ENCODE measurements at places on chromosomes 7 and 10. TPM values are rescaled to one million over a fixed set of nuclear protein-coding genes. Genes with fewer than 3 reads are reported as not detected.

- no peak for DNase-seq
Observed at GRCh38 chr7:15043931-15044330, 141.4 kb upstream of the DGKB start.

The KAZALD1 gene
- polyA plus RNA-seq = 11.6 TPM

DNA sequence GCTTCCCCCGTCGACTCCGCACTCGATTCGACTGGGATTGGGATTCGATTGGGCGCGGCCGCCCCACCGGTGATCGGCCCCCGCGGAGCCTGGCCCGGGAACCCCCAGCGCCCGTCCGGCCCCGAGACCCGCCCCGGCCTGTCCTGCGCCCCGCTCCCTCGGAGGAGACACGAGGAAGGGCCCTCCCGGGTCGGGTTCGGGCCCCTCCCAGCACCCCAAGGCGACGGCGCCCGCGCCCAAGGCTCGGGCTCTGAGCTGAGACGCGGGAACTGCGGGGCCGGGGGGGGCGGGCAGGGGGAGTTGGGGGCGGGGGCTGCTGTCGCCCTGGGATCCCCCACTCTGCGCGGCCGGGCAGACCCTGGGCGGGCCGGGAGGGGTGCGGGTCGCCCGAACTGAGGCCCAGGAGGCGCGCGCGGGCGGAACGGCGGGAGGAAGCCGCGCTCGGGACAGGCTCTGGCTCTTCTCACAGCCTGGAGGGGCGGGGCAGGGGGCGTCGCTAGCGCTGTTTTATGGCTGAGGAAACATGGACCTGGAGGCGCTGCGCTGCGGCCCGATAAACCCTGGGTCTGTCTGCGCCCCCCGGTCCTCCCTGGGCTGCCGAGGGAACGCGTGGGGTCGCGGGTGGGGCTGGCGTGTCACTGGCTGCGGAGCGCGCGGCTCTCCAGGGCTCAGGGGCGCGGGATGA, 1.7 kb upstream of the NKX6-2 start:
- DNase-seq = no peak

- no peak for DNase-seq
Observed at GRCh38 chr10:53903756-53904155, 897.3 kb downstream of the PCDH15 start.

- peak; percentile 96 for DNase-seq
Observed at GRCh38 chr7:102395873-102396709, at the start of gene PRKRIP1. Gene PRKRIP1, plus strand, starts transcription at chr7:102396363. Its CDS starts 49 bp downstream, at chr7:102396412.

The NAPEPLD gene
- polyA plus RNA-seq = 4.4 TPM

DNA sequence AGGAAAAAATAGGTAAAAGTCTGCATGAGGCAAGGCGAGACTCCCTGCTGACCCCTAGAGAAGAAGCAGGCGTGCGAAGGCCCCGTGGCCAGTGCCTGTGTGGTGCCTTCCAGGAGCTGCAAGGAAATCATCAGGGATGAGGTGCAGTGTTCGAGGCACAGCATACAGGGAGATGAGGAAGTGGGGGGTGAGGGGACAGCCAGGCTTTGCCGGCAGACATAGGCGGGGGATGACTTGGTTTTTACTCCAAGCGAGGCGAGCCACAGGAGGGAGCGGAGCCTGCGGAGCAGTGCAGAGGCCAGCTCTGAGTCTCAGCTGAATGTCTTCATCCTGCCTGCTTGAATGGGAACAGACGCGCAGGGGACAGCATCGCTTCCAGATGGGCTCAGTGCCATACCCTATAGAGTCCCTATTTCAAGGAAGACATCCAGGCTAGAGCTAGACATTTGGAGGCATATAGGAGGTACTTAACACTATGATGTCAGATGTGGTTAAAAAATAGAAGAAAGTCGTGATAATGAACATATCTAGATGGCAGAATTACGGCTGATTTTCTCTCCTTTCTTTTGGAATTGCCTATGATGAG, 49.5 kb downstream of the TCERG1L start:
- peak; percentile 51 for DNase-seq

The CACNA2D1 gene
- 2.5 TPM for polyA plus RNA-seq

The PLEKHS1 gene
- polyA plus RNA-seq = 0.07 TPM

The ZNF425 gene
- 0.47 TPM for polyA plus RNA-seq

GRCh38 chr7:105014693-105015389, 836 bp downstream of the KMT2E start:
- DNase-seq = peak; percentile 84

GRCh38 chr10:13928451-13928850, 341.7 kb downstream of the PRPF18 start:
- no peak for DNase-seq

- DNase-seq = peak; percentile 81
Observed at GRCh38 chr7:80134536-80135308, at the start of gene GNAI1. Gene GNAI1, plus strand, starts transcription at chr7:80134831. Its CDS starts 330 bp downstream, at chr7:80135161.

GRCh38 chr10:130461631-130462030, 325.4 kb downstream of the GLRX3 start:
- no peak for DNase-seq

GRCh38 chr10:81108516-81109199, 571.0 kb downstream of the SH2D4B start:
- DNase-seq = no peak

DNA sequence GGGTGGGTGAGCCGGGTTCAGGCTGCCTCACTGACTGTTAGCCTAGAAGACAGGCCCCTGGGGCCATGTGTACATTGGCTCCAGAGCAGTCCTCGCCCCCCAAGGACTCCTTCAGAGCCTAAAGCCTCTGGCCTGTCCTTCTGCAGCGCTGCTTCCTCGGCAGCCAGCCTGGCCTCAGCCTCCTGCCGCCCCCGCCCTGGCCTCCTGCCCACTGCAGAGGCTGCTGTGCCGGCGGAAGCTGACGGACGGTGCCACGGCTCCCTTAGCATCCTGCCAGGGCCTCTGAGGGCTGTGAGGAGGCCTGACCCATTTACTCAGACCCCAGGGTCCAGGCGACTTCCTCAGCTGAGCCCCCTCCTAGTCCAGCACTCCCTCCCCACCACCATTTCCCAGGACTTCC, 4.9 kb downstream of the SRRM3 start:
- DNase-seq = no peak

The INA gene
- polyA plus RNA-seq = 0.03 TPM

The WNT8B gene
- polyA plus RNA-seq = 0.03 TPM

GRCh38 chr7:111098011-111098925, 7.3 kb downstream of the LRRN3 start:
- no peak for DNase-seq

DNA sequence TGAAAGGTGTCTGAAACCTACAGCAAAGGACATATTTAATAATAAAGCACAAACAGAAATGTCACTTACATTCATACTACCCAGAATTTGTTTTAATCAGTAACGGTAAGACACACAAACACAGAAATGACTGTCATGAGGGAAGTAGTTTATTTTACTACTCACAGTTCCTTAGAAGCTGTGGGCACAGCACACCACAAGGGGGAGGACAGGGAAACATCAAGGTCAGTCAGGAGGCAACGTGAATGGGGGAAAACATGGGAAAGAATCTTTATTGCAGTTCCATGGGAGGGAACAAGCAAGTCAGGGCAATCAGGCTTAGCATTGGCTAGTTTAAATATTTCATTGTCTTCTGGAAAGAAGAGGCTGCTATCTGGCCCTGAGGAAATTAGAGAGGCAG, 123.8 kb upstream of the PDSS1 start:
- no peak for DNase-seq

The COBL gene
- polyA plus RNA-seq = 0.09 TPM

GRCh38 chr7:40760293-40760964, 625.6 kb downstream of the SUGCT start:
- DNase-seq = no peak

DNA sequence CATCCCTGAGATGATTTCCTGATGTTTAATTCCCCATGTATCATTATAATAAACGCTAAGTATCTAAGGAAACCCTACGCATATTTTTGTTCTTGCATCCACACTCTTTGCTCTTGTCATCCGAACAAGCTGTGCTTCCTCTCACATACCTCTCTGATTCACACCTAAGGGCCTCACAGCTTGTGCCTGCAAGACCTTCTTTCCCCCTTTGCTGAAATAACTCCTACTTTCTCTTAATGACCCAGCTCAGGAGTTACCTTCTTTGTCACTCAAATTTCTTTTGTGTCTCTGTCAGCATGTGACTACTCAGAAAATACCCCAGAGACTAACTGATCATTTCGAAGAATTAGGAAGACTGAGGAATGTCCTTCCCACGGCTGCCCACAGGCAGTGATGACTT, 209.3 kb upstream of the IMMP2L start:
- DNase-seq = no peak

DNA sequence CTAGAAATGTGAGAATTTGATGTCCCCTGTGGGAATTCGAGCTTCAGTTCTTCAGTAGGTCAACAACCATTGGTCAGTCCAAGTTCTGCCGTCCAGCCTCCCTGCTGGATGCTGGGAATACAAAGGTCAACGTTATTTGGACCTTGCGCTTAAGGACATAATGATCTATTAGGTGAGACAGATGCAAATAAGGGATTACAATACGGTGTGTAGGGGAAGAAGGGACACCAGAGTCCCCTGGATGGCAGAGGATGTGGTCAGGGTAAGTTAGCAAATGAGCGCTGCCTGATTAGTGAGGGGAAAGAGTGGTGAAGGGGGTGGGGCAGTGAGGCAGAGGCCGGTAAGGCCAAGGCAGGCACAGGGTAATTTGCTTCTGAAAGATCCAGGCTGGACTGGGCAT, 16.2 kb downstream of the CCNY start:
- DNase-seq = no peak

- no peak for DNase-seq
Observed at GRCh38 chr10:60086862-60087261, 180.5 kb upstream of the CCDC6 start.

- no peak for DNase-seq
Observed at GRCh38 chr7:143518941-143519340, 41.3 kb downstream of the TAS2R41 start.

GRCh38 chr10:43863859-43864591, 215.3 kb upstream of the ZNF32 start:
- DNase-seq = no peak

DNA sequence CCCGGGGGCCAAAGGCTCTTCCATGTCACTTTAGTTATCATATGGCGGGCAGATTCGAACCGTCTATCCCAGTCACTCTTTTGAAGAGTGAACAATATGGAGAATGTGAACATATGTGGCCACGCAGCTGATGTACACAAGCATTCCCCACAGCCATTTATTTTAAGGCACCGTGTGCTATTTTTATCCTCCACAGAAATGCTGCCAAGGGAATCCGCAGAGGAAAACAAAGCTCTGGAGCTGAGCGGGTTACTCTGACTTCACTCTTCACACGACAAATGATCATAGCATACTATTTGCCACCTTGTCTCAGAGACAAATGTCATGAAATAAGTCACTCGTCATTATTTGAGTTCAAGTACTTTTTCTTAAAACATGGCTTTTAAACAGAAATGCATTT, 100.3 kb downstream of the CTBP2 start:
- no peak for DNase-seq
